ENCODE measurements at places on chromosomes 1 and 21.

DNA sequence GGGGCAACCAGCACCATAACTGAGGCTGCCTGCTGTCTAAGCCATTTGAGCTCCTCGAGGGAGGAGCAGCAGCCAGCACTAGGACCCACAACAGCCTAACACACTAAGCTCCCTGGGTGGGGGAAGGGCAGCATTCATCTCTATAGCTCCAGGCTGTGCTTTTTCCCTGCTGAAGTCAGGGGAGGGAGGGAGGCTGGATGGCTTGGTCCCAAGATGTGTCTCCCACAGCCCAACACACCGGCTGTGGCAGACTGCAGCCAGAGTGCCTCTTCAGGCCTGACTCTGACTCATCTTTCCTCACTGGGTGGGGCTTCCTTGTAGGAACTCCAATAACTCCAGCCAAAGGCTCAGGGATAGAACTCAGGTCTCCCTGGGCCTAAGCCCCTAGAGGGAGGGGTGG lies 296.3 kb downstream of the PRDM2 start:
- DNase-seq: no peak

DNA sequence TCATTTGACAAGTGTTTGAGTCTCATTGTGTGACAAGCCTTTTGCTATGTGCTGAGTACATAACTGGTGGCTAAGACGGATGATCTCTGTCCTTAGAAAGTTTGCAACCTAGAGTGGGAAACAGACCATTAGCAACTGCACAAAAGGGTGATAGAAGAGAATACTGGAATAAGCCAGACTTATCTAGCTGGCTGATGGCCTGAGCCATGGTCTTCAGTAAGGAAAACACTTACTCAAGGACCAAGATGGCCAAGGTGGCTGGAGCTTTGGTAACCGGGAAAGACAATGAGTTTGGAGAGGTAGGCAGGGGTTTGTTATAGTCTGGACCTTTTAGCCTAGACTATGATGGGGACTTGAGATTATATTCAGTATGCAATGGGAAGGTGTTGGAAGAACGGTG lies 1.6 kb upstream of the TAF12 start:
- DNase-seq: no peak

- no peak for DNase-seq
Measured at GRCh38 chr1:81702903-81703302, 97.8 kb upstream of the ADGRL2 start.

DNA sequence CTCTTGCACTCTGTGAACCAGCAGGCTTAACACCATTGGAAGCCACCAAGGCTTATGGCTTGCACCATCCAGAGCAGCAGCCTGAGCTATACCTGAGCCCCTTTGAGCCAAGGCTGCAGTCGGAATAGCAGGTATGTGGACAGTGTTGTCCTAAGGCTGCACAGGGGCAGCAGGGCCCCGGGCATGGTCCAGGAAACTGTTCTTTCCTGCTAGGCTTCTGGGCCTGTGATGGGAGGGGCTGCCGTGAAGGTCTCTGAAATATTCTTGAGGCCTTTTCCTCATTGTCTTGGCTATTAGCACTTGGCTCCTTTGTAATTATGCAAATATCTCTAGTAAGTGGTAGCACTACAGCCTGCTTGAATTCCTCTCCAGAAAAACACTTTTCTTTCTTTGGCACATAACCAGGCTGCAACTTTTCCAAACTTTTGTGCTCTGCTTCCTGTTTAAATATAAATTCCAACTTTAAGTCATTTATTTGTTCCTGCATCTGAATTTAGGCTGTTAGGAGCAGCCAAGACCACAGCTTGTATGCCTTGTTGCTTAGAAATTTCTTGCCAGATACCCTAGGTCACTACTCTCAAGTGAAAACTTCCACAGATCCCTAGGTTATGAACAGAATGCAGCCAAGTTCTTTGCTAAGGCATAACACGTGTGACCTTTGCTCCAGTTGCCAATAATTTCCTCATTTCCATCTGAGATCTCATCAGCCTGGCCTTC lies 5.2 kb downstream of the KRTAP20-4 start:
- no peak for DNase-seq

DNA sequence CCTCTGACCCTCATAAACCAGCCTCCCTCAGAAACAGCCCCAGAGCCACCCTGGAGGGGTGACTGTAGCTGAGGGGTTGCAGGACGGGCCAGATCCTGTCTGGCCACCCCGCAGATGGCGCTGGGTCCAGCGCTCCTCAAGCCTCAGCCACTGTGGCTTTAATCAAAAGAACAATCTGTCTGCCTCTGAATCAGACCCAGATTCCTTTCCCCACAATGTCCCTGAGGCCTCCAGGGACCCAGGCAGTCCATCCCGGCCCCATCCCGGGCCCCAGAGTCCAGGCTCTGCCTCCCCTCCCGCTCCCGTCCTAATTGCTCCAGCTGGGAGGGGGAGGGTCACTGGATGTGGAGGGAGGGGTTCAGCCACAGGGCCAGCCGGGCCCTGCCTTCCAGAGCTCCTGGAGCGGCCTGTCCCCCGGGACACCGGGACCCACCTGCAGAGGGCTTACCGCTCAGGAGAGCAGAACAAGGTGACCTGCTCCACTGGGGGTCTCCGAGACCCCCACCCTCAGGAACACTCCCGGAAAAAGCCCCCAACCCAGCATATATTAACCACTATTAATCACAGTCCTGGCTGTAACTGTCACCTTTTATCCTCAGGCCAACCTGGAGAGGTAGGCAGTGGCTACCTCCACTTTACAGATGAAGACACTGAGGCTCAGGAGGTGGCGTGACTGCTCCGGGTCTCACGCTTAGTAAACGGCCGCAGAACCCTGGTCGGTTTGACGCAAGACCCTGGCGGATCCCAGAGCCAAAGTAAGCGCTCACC lies 836 bp upstream of the FBLIM1 start:
- DNase-seq: no peak

DNA sequence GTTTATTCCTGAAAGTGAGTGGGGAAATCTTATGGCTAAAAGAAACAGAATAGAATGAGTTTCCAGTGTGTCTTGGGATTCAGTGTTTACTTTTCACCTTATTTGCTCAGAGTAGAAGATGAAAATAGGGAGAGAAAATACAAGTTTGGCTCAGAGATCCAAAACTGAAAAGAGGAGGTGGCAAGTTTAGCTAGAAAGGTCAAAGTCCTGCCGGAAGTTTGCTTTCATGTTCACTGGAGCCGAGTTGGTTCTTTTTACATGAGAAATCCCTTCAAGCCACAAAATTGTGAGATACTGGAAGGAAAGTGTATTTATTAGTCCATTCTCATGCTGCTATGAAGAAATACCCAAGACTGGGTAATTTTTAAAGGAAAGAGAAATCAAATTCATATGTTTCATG lies 604.6 kb downstream of the MRPL39 start:
- DNase-seq: no peak

GRCh38 chr1:99176753-99177152 lies 87.5 kb upstream of the PLPPR4 start:
- DNase-seq: no peak

GRCh38 chr1:186502087-186502486 lies 41.2 kb upstream of the PDC start:
- no peak for DNase-seq

DNA sequence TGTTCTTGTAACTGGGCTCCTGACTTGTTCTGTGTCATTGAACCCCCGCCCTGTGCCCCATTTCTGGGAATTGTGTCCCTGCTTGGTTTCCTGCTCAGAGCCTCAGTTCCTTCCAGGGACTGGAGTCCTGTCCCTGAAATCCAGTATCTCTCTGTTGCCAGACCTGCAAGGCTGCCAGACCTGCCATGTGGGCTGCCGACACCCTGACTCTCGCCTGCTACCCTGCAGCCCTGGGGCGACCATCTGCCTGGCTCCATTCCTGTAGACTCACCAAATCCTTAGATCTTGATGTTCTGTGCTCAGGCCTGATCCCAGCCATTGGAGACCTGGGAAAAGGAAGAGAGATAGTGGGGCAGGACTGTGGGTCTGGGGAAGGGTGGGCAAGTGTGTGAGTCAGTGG lies 383.3 kb upstream of the PROX1 start:
- no peak for DNase-seq

DNA sequence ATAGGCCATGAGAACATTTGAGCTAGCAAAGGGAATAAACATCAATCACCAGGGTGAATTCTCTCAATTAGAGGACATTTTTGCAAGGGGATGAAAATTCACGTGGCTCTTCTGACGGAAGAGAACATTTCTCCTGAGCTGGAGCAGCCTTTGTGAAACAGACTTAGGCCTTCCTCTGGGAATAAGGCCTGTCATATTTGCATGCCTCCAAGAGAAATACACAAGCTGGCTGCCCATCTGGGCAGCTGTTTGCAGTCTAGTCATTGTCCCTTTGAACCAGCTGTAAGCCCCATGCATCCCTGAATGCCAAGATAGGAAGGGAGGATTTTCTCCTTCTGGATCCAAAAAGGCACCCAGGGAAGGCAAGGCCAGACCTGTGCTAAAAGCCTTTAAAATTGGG lies 5.5 kb downstream of the LEMD1 start:
- DNase-seq: no peak

DNA sequence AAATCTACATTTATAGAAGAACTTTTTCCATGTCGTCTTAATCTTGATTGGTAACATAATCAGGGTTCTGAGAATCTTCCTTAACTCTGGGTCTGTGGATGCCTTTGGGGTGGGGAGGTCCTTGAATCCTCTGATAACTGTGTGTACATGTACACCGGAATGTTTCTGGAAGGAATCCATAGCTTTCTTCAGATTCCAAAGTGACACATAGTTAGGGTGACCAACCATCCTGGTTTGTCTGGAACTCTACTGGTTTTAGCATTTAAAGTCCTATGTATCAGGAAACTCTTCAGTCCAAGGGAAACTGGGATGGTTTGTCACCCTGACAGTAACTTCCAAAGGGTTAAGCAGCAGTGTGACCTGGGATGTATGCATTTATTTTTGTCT lies 16.8 kb downstream of the STRIP1 start:
- no peak for DNase-seq

GRCh38 chr1:192615055-192615454 lies 20.9 kb upstream of the RGS13 start:
- DNase-seq: no peak

DNA sequence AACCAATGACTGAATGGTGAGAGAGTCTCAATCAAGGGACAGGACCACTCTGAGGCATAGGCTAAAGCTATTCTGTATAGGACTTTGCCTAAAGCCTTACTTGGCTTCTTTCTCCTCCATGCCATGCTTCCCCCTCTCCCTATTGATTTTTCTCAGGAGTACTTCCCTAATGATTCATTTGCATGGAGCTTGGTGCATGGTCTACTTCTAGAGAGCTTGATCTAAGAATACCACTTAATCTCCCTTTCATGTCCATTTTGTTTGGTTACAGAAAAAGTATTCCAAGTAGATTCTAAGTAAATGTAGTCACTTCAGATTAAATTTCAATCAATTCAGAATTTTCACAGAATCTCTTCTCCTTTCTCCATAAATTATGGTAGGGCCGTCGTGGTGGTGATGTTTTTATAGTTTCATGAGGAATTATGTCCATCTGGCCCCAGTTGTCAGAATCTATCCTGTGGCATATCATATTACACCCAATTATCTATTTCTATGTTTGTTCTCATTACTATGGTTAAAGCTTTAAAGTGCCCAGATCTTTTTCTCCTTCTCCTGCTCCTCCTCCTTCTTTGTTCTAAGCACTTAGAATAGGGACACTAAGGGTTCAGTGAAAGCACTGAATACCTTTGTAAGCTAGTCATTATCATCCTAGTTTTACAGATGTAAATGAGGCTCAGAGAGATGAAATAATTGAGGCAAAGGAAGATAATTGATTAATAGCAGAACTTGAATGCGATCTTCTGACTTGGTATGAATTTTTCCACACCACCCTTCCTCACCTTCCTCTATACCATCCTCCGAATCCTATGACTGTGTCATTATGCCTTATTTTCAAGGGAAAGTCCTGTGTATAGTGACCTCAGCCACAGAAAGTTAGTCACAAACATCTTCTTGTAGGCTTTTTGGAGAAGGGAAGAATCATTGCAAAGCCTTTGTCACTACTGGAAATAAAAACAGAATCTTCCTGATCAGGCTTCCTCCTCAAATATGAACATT lies 85.6 kb upstream of the ZRANB2 start:
- peak; percentile 3 for DNase-seq

- DNase-seq: no peak
Measured at GRCh38 chr1:41846625-41847405, 71.9 kb downstream of the HIVEP3 start.

DNA sequence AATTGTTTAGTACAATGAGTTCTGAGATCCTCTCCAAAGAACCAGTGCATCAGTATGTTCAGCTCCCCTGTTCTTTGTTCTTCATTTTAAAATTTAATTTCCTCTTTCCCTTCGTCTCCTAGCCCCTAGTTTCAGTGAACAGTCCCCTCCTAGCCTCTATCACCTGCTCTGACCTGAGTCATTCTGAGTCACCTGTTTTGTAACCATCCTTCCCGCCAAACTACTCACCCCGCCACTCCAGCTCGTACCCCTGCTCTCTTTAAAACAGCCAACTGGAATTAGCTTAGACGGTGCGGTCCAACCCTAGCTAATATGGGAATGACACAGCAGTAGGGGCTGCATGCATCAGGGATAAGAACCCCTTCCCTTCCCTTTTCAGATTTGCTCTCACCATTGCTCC lies 16.8 kb upstream of the ERVH48-1 start:
- no peak for DNase-seq

- no peak for DNase-seq
Measured at GRCh38 chr1:155166471-155167165, 6.5 kb downstream of the KRTCAP2 start.

DNA sequence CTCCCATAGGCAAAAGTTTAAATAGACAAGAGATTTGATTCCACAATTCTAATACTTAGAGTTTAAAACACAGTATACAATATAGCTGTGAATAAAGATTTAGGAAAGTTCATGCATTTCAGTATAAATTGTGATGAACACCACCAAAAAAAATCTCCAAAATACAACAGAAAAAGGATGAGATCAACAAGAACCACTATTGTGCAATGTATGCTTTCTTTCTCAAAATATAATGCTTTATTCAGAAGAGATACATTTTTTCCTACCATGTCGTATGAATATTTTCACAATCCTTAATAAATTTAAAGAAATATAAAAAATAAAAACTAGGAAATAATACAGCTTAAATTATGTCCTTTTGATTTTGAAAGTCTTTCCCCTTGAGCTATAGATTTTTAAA lies 1309.2 kb downstream of the MRPL39 start:
- DNase-seq: no peak

DNA sequence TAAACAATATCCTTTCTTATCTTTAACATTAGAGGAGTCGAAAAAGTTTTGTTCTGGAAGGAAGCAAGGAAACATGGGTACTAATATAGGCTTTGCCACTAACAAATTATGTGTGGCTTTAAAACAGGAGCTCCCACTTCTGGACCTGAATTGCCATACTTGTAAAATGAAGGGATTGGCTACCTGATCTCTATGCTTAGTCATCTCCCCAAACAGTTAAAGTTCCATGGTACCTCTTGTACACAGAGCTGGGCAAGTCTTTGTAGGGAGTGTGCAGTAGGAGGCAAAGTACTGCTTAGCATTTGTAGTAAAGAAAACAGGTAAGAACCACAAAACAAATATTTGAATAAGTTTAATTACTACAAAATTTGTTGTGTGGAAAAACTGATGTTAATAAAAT lies 81.3 kb downstream of the MAST2 start:
- DNase-seq: no peak
